ENCODE measurements at places on chromosomes 5 and 9. TPM values are rescaled to one million over a fixed set of nuclear protein-coding genes. Genes with fewer than 3 reads are reported as not detected.

GRCh38 chr5:146836226-146836842 lies 42.2 kb downstream of the PPP2R2B start:
- DNase-seq: no peak

Gene FBP2
- total RNA-seq: not detected

GRCh38 chr5:126370796-126371718 lies 52.2 kb upstream of the GRAMD2B start:
- no peak for DNase-seq

Gene NOP16
- 63.8 TPM for total RNA-seq

Data from OCI-LY7 (cell line).